ENCODE measurements at places on chromosomes 7 and 10. TPM values are rescaled to one million over a fixed set of nuclear protein-coding genes. Genes with fewer than 3 reads are reported as not detected.
A peak's percentile ranks its signal among the peaks of the same experiment; 100 is the strongest.

DNA sequence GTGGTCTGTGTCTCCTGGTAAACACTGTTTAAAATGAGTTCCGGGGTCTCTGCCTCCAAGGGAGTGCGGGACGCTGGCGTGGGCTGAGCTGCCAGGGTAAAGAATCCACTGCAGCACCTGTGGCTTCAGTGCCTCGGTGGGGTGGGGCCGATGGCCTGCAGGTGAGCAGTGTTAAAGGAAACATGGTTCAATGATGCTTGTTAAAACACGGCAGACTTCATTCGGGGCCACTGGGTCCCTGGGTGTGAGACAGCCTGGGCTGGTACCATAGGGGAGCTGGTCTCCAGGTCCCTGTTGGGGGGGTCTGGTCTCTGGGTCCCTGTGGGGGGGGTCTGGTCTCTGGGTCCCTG lies 24.9 kb upstream of the KNDC1 start:
- no peaks in the 10 kb centered on the region for H3K4me1 ChIP-seq
- no peaks in the 10 kb centered on the region for H3K36me3 ChIP-seq
- no peak overlapping the region for H3K27ac ChIP-seq
- H3K27me3 ChIP-seq: peaks cover 4% of the 10 kb centered on the region
- DNase-seq: no peak

DNA sequence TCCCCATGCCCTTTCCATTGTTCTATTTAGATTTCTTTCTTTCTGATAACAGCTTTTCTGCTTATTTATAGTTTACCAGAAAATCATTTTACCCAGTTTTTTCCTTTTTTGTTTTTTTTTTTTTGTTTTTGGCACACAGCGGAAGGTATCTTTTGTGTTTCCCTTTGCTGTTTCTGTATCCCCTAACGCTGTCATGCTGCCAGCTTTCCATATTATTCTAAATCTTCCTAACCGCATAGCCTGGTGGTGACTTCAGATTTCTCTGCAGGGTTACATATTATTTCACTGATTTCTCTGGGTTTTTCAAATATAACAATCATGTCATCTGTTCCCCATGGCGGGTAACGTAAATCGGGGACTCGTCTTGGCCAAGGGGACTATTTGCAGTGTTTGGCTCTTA lies 4.0 kb upstream of the SLC29A4 start:
- H3K27me3 ChIP-seq: peaks cover 5% of the 10 kb centered on the region
- peaks cover 13% of the 10 kb centered on the region for H3K4me1 ChIP-seq
- H3K36me3 ChIP-seq: no peaks in the 10 kb centered on the region
- H3K4me3 ChIP-seq: no peak overlapping the region
- DNase-seq: no peak

DNA sequence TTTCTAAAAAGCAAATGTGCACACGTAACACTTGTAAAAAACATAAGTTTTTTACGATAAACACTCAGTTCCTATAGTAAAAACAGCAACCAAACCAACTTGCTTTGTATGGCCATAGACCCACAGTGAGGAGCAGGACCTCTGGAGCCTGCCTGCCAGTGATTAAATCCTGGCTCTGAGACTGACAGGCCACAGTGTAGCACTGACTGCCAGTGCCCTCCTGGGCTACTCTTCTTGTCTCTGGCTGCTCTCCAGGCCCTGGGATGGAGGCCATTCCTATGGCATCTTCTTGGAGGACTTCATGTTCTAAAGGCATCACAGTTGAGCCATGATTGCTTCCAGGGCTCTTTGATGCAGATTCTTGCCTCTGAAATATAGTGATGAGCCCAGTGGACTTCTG lies 22.7 kb upstream of the TMEM254 start:
- no peak overlapping the region for H3K27ac ChIP-seq
- no peak for DNase-seq
- H3K36me3 ChIP-seq: no peaks in the 10 kb centered on the region
- H3K4me1 ChIP-seq: no peaks in the 10 kb centered on the region

The FRG2B gene
- total RNA-seq: not detected

The SEC23IP gene
- 51.7 TPM for total RNA-seq

The PNLIPRP3 gene
- total RNA-seq: not detected

DNA sequence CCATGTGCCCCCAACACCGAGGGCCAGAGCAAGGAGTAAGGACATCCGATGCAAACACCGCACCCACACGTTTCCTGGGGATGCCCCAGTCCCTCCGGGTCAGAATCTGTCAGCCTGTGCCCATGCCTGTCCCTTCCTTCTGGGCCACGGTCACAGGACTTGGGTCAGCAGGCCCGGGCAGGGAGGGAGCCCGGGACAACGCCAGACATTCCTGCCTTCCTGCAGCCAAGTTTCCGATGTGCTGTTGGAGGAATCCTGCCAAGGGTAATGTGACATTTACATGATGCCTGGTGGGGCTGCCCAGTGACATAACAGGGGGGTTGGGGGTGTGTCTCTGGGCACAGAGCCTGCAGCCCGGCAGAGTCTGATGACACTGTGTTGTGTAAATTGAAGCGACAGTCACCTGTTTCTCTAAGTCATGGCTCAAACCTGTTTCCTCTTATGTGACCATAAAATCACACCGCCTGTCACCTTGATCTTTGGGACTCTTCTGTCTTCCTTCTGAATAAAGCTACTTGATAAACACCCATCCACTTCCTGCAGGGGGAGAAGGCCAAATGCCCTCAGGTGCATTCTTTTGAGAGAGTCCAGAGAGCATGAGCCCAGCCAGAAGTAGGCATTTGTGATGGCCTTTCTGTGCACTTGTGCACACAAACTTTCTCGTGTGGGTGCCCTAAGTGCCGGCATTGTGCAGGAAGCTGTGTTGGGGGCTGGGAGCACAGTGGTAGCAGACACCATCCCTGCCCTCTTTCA lies 175.3 kb upstream of the RHEB start:
- DNase-seq: no peak
- no peaks in the 10 kb centered on the region for H3K27me3 ChIP-seq
- H3K36me3 ChIP-seq: no peaks in the 10 kb centered on the region
- peak overlapping the region; percentile 20 for H3K27ac ChIP-seq
- no peak overlapping the region for H3K4me3 ChIP-seq

- no peaks in the 10 kb centered on the region for H3K27me3 ChIP-seq
- DNase-seq: no peak
- H3K36me3 ChIP-seq: no peaks in the 10 kb centered on the region
- no peak overlapping the region for H3K4me3 ChIP-seq
Observed at GRCh38 chr7:73971322-73971703, 56.7 kb upstream of the ELN start.

- H3K4me3 ChIP-seq: no peak overlapping the region
- H3K4me1 ChIP-seq: no peaks in the 10 kb centered on the region
- no peaks in the 10 kb centered on the region for H3K36me3 ChIP-seq
- H3K27me3 ChIP-seq: no peaks in the 10 kb centered on the region
- no peak overlapping the region for H3K27ac ChIP-seq
Observed at GRCh38 chr7:6299774-6300173, 27.4 kb upstream of the CYTH3 start.

- H3K36me3 ChIP-seq: no peaks in the 10 kb centered on the region
- no peak overlapping the region for H3K4me3 ChIP-seq
- no peaks in the 10 kb centered on the region for H3K27me3 ChIP-seq
- H3K4me1 ChIP-seq: no peaks in the 10 kb centered on the region
Observed at GRCh38 chr7:132123773-132124172, 452.5 kb downstream of the PLXNA4 start.

DNA sequence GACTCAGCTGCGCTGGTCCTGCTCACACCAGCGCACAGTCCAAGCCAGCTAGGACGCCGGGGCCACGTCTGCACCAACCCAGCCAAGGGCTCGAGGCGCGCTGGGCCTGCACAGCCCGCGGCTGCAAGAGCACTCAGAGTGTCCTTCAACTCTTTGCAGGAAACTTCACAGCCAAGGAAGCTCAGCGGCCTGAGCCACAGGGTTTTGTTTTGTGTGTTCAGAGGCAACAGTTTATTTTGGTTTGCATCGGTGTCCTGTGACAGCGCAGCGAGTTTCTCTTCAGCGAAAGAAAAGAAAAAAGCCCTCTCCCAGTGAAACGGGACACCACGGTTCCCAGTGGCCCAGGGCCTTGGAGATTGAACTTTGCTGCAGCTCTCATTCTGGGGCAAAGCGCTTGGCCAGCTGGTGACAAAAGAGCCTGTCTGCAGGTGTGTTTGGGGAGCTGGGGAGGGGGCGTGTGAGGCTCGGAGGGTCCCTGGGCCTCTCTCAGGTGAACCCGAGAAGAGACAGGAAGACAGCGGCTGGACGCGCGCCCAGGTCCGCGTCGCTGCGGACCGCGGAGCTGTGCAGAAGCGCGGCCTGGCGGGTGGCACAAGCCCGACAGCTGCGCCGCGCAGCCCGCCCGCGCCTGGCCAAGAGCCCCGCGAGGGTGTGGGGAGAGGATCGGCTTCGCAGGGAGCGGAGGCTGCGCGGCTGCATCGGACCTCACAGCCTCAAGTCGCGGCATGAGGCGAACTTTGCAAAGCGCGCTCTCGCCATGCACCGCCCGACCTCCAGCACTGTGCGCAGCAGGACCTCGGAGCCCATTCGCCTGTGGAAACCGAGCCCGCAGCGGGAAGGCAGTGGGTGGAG lies 922 bp downstream of the CXCL12 start:
- peaks cover 5% of the 10 kb centered on the region for H3K4me1 ChIP-seq
- peak overlapping the region; percentile 56 for H3K4me3 ChIP-seq
- no peak for DNase-seq
- no peaks in the 10 kb centered on the region for H3K36me3 ChIP-seq
- H3K27ac ChIP-seq: peak overlapping the region; percentile 69
- H3K27me3 ChIP-seq: peaks cover 37% of the 10 kb centered on the region

The MRC1 gene
- total RNA-seq: 2.8 TPM

DNA sequence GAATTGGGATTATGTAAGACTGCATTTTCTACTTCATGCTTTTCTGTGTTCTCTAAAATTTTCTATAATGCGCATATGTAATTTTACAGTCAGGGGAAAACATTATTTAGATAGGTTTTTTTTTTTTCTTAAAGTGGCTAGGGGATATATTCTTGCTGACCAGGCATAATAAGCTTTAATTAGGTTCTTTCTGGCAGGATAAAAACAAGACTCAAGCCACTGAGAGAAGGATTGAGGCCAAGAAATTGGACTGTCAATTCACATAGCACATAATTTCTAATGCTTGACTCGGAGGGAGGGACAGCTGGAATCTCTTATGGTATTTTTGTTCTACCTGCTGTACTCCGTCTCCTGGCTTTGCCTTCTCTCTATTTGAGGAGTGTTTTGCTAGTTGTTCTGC lies 119.8 kb upstream of the NPVF start:
- H3K4me3 ChIP-seq: no peak overlapping the region
- DNase-seq: no peak
- no peaks in the 10 kb centered on the region for H3K27me3 ChIP-seq
- no peak overlapping the region for H3K27ac ChIP-seq
- H3K36me3 ChIP-seq: no peaks in the 10 kb centered on the region

The C7orf57 gene
- not detected for total RNA-seq

GRCh38 chr7:26179826-26180497 lies 20.6 kb downstream of the HNRNPA2B1 start:
- no peaks in the 10 kb centered on the region for H3K27me3 ChIP-seq
- H3K27ac ChIP-seq: no peak overlapping the region
- H3K4me3 ChIP-seq: no peak overlapping the region
- no peaks in the 10 kb centered on the region for H3K36me3 ChIP-seq
- DNase-seq: no peak

The TET1 gene
- total RNA-seq: 1.5 TPM

- H3K27me3 ChIP-seq: peaks cover 66% of the 10 kb centered on the region
- H3K4me3 ChIP-seq: no peak overlapping the region
- H3K27ac ChIP-seq: no peak overlapping the region
Observed at GRCh38 chr7:157033483-157034473, 23.3 kb upstream of the MNX1 start.

- no peak overlapping the region for H3K27ac ChIP-seq
- H3K4me1 ChIP-seq: peaks cover 12% of the 10 kb centered on the region
- H3K4me3 ChIP-seq: no peak overlapping the region
- no peak for DNase-seq
Observed at GRCh38 chr10:69208761-69209160, 11.4 kb upstream of the HKDC1 start.

DNA sequence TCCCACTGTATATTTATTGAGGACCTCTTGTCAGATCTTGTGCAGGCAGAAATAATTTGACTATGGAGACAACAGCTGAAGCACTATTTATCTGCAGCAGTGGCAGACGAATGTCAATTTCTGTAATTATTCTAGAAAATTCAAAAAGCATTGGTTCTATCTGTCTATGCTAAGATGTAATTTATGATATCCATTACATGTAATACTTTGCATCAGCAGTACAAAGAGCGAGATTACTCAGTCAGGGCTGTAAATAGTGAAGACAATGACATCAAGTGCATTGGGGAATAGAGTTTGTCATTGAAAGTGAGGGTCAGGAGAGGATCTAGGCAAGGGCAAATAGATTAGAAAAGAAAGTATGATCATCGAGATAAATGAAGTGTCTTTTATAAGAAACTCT lies 508.2 kb downstream of the ZWINT start:
- H3K36me3 ChIP-seq: no peaks in the 10 kb centered on the region
- H3K4me1 ChIP-seq: no peaks in the 10 kb centered on the region
- no peak for DNase-seq
- no peaks in the 10 kb centered on the region for H3K27me3 ChIP-seq

DNA sequence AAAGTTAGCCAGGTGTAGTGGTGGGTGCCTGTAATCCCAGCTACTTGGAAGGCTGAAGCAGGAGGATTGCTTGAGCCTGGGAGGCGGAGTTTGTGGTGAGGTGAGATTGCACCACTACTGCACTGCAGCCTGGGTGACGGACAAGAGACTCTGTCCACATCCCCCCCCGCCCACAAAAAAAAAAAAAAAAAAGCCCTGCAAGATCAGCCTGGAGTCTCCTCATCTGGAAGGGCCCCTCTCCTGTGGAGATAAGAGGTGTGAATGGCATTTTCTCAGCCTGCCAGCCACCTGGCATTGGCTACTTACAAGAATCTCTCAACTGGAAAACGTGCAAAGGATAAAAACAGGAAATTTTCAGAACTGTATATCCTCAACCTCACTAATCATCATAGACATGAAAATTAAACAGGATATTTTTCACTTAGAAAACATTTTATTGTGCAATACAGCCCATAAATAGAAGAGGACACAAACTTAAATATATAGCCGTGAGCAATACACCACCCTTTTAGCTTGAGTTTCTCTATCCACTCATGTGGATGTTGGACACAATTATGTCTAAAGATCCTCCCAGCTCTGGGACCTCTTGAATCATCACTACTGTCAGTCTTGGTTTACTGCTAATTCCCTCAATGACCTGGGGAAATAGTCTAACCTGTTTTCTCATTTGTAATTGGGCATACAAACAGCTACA lies 11.3 kb upstream of the TSPAN15 start:
- peak; percentile 57 for DNase-seq
- H3K27me3 ChIP-seq: no peaks in the 10 kb centered on the region
- H3K4me1 ChIP-seq: peaks cover 23% of the 10 kb centered on the region
- H3K4me3 ChIP-seq: no peak overlapping the region
